Activated CD8-positive, alpha-beta memory T cell treated with anti-CD3 and anti-CD28 coated beads for 24 hours (primary cell): ENCODE measurements at places on chromosomes 2 and 18.

GRCh38 chr2:226362980-226363379 lies 436.6 kb downstream of the IRS1 start:
- no peak for DNase-seq

GRCh38 chr2:210324458-210324857 lies 9.5 kb upstream of the MYL1 start:
- DNase-seq = no peak

DNA sequence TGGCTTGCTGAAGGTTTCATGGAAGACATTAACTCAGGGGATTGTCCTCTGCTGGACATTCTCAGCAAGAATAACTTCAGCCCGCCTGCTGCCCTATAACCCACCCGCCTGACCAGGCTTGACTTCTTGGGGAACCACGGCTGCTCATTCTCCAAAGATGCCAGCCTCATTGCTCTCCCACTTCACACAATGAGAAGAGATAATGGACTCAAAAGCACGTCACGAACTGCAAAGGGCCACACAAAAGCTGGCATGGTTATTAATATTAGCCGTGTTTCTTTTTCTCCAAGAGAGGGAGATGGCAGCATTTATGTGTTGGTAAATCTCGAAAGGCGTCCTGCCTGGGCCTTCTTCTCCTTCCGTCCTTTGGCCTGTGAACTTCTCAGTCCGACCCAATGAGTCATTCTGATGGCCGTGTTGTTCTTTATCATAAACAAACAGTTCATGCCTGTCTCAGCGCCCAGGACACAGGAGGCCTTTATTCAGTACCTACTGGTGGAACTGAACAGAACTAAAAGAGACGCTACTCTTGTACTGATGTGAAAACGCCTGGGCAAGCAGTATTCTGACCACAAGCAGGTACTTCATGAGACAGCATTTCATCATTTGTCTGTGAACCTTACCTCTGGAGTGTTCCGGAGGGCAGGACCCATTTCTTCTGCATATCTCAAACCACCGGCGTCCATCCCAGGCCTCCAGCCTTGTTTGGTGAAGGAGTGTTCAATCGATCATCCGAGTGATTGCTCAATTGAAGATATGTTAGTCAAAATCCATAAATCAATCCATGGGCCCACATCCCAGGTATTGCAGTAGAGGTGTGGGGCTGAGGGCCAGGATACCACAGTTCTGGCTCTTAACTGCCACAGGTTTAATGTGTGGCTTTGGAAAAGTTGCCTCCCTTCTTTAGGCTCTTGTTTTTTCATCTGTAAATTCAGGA lies 25.1 kb upstream of the KLHL29 start:
- no peak for DNase-seq

GRCh38 chr2:171409436-171409971 lies 24.3 kb downstream of the METTL8 start:
- no peak for DNase-seq

- DNase-seq = no peak
These were observed 8.3 kb downstream of the CAPG start for GRCh38 chr2:85401844-85402243.

GRCh38 chr2:206693399-206694137 lies 24.6 kb downstream of the DYTN start:
- peak; percentile 58 for DNase-seq

DNA sequence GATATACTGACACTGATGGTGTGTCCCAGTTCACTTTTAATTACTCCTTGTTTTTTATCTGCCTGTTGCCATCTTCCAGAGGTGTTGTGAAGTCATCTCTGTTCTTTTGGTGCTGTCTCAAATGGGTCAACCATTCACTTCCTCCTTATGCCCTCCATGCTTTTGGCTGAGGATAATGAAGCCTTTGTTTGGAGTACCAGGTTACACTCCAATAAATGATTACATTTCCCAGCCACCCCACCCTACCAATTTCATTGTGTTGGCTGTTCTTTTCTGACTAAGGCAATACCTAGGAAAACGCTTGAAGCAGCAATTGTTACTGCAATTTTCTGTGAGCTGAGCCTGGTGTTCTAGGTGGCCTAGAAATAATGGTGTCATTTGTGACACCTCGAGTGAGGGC lies 29.8 kb upstream of the ACTG2 start:
- no peak for DNase-seq

DNA sequence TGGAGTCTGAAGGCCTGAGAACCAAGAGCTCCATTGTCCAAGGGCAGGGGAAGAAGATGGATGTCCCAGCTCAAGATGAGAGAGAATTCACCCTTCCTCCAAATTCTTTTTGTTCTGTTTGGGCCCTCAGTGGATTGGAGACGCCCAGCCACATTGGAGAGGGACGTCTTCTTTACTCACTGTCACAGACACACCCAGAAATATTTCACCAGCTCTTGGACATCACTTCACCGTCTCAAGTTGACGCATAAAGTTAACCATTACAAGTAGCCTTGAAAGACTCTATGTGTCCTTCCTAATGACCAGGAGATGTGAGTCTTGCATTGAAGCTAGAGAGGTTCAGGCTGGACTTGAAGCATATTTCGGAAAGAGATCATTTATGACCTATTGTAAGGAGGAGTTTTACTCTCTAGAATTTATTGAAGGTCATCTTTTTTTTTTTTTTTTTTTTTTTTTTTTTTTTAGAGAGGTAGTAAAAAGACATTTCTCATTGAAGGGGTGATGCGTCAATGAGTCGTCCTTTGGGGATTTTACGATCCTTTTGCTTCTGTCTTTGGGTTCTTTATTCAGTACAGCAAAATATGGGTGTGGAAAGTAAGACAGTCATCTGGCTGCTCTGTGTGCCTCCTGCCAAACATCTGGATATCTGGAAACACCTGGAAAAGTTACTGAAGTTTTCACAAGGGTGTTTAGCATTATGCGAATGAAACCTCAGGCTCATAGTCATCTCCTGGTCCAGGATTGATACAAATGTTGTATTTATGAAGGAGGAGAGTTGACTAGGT lies 118.1 kb downstream of the PRPF40A start:
- no peak for DNase-seq

DNA sequence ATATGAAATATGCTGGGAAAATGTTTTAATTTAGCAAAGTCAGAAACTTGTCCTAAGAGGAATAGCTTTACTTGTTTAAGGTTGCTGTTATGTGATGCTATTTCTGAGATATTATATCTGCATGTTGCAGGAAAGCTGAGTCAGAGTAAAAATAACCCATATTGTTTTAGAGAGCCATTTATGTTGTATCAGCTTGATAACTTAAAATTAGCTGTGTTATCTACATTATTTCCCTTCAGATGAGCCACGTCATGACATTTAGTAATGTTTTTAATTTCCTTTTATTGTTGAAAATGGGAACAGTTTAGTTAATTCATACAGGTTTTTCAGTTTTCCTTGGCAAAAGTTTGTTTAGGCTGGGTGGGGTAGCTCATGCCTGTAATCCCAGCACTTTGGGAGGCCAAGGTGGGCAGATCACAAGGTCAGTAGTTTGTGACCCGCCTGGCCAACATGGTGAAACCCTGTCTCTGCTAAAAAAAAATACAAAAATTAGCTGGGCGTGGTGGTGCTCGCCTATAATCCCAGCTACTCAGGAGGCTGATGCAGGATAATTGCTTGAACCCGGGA lies 55.8 kb downstream of the TTC27 start:
- DNase-seq = no peak

- DNase-seq = no peak
These were observed 2.0 kb downstream of the SRSF7 start for GRCh38 chr2:38748943-38749804.

DNA sequence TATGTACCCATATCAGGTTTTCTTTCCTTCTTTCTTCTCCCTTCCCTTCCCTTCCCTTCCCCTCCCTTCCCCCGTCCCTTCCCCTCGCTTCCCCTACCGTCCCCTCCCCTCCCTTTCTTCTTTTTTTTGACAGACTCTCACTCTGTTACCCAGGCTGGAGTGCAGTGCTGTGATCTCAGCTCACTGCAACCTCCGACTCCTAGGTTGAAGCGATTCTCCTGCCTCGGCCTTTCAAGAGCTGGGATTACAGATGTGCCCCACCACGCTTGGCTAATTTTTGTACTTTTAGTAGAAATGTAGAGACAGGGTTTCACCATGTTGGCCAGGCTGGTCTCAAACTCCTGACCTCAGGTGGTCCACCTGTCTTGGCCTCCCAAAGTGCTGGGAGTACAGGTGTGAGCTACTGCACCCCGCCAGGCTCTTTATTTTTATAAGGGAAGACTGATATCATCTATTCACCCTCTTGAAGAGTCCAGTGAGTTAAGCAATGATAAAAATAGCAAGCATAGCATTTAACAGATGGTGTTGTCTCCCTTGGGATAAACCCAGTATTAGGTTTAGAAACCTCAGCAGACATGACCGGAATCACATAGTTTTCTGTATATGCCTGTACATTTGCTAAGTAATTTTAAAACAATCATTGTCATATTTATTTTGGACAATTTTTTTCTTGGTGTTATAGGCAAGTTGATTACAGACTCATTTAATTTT lies 888.4 kb downstream of the TRIB2 start:
- no peak for DNase-seq

DNA sequence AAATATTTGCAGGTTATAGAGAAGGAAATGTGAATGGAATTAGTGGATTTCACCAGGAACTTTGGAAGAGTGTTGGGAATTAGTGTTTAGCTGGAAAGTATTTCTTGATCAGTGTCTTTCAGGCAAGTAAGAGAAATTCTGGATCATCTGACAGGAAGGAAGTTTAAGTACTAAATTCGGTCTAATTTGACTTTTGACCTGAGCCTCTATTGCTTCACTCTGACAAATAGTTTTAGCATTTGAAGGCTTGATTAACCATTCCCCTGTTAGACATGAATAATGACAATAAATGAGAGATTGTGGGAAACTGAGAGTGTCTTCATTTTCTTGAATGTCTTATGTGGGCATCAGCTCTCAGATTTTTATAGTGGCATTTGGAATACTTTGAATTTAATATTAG lies 16.0 kb downstream of the CCNT2 start:
- DNase-seq = no peak

DNA sequence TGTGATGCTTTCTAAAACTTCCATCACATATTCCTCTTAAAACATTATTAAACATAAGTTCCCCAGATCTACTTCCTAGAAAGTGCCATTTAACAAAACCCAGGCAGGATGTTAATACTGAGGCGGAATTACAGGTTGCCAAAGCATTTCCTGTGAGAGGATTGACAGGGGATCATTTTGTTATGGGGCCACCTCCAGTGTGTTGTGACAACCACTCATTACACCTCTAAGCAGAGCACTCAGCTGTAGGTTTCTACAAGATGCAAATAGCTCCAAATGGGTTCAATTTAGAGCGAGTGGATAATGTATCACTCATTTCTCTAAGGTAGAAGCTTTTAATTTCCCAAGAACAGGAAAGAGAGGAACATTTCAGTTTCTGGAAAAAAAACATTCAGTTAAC lies 1429.5 kb upstream of the ACVR2A start:
- no peak for DNase-seq

DNA sequence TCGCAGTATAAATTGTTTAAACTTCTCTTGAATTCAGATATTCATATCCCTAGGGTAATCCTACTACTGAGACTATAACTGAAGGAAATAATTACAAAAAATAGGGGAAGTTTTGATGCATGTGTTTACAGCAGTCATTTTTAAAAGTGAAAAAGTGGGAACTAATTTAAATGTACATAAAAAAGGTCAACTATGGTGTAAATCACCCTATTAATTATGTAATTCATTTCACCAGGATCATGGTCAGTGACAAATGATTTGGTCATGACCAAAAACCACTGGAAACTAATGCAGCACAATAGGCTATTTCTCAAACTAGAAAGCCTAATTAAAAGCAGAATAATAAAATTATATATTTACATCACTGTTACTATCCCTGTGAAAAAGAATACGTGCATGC lies 5.0 kb upstream of the CNGA3 start:
- DNase-seq = no peak

DNA sequence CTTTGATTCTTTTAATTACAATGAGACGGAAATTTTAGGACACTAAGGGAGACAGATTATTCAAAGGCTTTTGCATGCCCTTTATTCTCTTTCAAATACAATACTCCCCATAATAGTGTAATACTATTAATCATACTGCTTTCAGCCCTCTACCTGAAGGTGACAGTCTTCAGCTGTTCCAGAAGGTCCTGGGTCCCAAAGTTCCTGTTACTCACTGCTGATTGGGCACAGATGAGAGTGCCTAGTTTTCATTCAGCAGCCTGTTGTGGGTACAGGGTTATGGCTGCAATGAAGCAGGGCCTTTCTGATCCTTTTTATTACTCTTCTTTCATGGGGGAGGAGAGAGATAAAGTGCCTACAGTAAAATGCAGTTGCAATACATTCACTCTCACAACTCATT lies 80.2 kb downstream of the NUP35 start:
- no peak for DNase-seq

DNA sequence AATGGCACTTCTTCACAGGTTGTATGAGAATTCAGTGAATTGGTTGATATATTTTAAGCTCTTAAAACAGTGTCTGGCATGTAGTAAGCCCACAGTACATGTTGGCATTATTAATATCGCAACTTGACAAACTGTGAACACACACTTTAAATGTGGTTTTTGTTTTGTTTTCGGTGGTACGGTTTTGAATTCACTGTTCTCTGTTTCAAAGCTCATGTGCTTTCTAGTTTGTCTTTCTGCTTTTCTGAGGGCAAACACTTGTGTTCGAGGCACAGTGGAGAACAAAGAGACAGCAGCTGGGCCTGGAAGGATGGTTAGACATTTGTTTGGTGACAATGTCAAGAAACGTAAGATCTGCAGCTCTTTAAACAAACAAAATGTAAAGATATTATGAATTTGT lies 276.5 kb upstream of the MC4R start:
- DNase-seq = no peak

DNA sequence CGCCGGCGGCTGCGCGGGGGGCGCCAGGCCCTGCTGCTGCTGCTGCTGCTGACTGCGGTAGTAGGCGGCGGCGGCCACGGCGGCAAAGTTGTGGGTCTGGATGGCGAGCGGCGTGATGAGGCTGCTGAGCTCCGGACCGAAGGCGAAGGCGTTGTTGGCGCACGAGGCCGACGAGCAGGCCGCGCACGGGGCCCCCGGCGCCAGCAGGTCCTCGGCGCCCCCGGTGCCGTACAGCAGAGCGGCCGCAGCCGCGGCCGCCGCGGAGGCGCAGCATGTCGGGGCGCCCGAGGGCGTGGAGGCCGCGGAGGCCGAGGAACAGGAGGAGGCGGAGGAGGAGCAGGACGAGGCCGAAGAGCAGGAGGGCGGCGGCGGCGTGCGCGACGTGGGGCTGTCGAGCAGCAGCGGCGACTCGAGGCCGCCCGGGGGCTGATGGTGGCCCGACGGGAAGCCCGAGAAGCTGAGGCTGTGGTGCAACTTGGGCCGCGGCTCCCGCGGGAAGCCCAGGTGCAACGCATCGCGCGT lies 1.8 kb downstream of the ZFP36L2 start:
- DNase-seq = no peak

GRCh38 chr2:72034353-72035095 lies 113.1 kb downstream of the CYP26B1 start:
- no peak for DNase-seq
